Brain pericyte (primary cell): ENCODE measurements at places on chromosomes 1 and 21.

DNA sequence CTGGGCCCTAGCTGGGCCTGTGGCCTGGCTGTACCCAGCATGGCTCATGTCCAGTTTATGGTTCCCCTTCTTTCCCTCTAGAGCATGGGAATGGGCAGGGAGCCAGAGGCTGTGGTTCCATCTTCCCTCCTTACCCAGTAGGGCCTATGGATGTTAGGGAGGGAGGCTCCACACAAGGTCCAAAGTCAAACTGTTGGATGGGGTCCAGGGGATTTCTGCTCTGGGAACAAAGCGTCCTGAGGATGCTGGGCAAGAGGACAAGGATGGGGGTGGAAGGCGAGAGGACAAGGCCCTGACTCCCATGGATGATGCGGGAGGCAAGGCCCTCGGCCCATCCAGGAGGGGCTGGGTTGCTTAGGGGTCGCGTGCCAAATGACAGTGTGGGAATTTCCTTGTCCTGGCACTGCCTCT is 17.3 kb downstream of the CSF1 start:
- peak; percentile 79 for DNase-seq

- no peak for DNase-seq
These were observed 724 bp upstream of the CALML6 start for GRCh38 chr1:1914101-1914970.

GRCh38 chr1:154527192-154527591 is 25.0 kb upstream of the SHE start:
- DNase-seq, result no peak

- no peak for DNase-seq
These were observed 239.2 kb downstream of the SMYD3 start for GRCh38 chr1:246267896-246268295.

- no peak for DNase-seq
These were observed 24.1 kb downstream of the BRINP3 start for GRCh38 chr1:190453550-190453949.

- no peak for DNase-seq
These were observed 96.1 kb downstream of the LACTBL1 start for GRCh38 chr1:22876359-22877111.

DNA sequence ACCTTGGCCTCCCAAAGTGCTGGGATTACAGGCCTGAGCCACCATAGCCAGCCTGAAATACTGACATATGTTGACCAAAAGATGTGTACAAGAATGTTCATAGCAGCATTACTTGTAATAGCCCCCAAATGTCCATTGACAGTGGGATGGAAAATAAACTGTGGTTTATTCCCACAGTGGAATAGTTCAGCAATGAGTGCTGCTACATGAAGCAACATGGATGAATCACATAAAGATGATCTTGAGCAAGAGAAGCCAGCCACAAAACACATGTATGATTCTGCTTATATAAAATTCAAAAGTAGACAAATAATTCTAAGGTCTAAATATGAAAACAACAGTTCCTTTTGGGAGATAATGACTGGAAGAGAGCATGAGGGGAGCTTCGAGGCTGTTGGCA is 9.1 kb upstream of the CREG1 start:
- DNase-seq, result no peak

DNA sequence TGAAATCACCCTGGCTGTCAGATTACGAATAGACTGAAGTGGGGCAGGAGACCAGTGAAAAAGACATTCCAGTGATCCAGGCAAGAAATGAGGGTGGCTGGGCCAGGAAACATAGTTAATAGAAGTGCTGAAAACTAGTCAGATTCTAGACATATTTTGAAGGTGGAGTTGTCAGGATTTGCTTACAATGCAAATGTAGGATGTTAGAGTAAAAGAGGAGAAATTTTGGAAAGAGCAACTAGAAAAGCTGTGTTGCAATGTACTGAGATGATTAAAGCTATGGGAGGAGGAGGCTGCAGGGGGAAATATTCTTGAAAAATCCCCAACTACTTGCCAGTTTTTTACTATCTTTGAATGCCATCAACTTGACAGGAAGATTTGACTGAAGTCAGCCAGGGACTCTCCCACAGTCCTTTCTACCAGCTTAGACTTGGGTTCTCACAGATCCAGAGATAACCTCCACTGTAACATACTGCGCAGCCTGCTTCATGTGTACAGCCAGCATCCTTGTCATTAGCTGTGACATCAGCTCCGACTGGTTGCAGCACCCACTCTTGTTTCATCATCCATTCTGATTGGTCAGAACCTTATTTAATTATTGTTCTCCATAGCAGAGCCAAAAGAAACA is 109.7 kb downstream of the TSEN15 start:
- DNase-seq, result no peak

- DNase-seq, result no peak
These were observed 77.7 kb downstream of the KIRREL1 start for GRCh38 chr1:158071138-158071537.

GRCh38 chr1:57494530-57495079 is 70.7 kb upstream of the DAB1 start:
- no peak for DNase-seq

DNA sequence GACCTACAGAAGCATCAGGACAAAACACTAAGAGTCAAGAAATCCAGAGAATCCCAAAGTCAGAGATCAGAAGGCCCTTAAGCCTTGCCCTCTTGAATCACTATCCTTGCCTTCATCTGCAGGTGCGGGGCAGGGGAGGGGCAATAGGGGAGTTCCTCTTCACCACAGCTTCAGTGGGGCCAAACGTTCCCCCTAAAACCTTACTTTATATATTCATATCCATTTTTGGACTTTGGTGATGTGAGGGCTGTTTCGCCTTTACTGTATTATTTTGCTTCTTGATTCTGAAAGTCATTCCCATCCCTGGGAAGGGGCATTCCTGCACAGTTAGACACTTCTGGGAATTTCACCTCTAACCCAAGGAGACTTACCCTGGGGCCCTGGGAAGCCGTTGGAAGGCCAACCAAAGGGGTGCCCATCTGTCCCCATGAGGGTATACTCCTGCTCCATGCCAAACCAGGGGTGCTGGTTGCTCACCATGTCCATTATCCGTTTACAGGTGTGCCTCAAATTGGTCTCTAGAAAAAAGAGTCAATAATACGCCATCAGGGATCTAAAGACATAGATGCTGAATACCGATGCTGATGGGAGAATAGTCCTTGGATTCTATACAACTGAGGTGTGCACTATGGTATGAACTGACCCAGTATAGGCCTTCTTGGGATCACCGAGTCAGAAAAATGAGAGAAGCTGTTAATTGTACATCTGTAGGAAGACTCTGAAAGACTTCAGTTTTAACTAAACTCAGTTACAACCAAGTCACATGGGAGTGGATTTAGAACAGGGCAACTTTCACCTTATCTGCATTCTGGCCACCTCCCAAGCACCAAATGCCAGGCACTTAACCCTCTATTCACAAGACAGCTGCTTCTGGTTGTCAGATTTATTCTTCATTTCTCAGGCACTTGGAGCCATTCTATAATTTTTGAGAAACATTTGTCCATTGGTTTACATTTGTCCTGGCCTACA is 5.4 kb downstream of the GLUL start:
- DNase-seq, result no peak

GRCh38 chr1:32020339-32020738 is 6.7 kb downstream of the KHDRBS1 start:
- DNase-seq, result no peak

DNA sequence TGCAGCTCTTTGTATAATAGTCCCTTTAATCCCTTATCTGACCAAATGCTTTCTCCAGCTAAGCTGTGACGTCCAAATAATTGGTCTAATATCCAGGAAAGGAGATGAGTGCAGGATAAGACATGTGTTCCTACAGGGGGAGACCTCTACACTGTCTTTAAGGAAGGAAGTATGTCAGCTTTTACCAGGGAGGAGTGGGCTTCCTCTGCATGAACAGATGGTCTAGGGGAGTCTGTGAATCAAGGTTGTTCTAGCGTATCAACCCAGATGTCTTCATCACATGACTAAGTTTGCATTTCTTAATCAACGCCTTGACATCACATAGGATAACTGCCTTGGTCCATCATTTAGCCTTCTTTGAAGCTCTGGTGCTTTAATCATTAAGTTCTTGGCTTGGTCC is 528.2 kb downstream of the MRPL39 start:
- no peak for DNase-seq

- DNase-seq, result no peak
These were observed 13.6 kb downstream of the FAM177B start for GRCh38 chr1:222750651-222751050.

DNA sequence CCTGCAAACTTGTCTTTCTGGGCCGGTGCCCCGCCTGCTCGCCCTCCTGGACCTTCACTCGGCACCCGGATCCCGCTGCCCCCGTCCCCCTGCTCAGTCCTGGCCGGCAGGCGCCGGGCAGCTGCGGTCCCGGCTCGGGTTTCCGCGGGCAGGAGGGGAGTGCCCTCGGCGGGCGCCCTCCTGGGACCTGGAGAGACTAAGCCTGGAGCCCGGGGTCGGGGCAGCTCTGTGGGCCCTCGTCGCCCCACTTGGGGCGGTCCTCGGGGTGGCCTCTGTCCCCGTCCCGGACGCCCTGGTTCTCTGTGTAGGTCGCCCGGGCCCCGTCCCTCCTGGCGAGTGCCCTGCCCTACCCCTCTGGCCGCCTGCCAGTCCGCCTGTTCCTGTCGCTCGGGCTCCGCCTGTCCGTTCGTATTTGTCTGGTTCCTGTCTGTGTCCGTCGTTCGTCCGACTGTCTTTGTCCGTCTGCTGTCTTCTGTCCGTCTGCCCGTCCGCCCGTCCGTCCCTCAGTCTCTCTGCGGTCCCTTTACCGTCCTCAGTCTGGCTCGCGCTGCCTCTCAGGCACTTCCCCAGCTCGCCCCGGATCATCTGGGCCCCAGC is 490 bp downstream of the SERINC2 start:
- no peak for DNase-seq

DNA sequence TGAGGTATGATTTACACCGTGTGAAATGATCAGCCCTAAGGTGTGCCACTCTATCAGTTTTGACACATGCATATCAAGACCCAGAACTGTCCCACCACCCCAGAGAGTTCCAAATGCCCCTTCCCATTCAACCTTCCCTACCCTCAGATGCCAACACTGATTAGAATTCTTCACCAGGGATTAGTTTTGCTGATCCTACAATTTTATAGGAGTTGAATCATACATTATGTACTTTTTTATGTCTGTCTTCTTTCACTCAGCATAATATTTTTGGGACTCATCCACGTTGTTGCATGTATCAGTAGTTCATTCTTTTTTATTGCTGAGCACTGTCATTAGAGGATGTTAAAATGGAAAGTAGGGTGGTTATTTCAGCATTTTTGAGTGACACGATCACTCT is 178.3 kb downstream of the ZSCAN20 start:
- DNase-seq, result no peak
